ENCODE measurements at places on chromosomes 11 and 22.

GRCh38 chr22:43013355-43014315 lies 1.3 kb downstream of the PACSIN2 start:
- no peak for DNase-seq

- peak; percentile 40 for DNase-seq
These were observed 2.1 kb upstream of the DMC1 start for GRCh38 chr22:38572065-38572464.

- DNase-seq = no peak
These were observed 11.3 kb downstream of the MAML2 start for GRCh38 chr11:96331699-96332116.

- DNase-seq = no peak
These were observed 15.2 kb downstream of the SHANK3 start for GRCh38 chr22:50687829-50688228.

- DNase-seq = no peak
These were observed 92.9 kb downstream of the DYNC2H1 start for GRCh38 chr11:103202048-103202651.

- DNase-seq = no peak
These were observed 6.1 kb downstream of the WNT7B start for GRCh38 chr22:45970705-45971407.

DNA sequence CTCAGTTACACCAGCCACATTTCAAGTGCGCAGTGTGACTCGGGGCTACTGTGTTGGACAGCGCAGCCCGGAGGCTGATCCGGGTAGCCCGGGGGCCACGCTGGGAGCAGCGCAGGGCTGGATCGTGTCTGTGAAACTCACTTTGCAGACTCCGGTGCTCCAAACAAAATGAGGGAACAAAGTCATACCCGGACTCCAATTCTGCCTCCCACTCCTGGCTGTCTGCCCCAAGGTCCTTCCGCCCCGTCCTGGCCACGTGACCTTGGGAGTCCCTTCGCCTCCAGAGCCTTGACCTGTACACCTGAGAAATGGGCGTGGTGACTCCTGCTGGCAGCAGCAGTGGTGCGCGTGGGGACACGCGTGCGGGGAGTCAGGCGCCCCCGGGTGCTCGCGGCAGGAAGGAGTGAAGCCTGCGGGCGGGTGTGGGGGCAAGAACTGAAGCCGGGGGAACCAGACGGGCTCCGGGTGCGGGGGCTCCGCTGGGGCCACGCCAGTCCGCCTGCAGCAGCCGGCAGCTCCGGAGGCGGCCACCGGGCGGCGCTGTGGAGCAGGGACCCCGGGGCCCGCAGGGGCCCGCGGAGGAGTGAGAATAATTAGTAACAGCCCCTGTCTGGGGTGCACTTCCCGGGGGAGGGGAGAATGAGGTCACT lies 42.4 kb downstream of the KCNJ4 start:
- peak; percentile 18 for DNase-seq

- no peak for DNase-seq
These were observed 93.5 kb downstream of the MRTFA start for GRCh38 chr22:40542821-40543540.

- DNase-seq = no peak
These were observed 82.2 kb upstream of the GRK3 start for GRCh38 chr22:25482091-25482760.

- no peak for DNase-seq
These were observed 13.2 kb downstream of the RGL4 start for GRCh38 chr22:23704062-23704461.

DNA sequence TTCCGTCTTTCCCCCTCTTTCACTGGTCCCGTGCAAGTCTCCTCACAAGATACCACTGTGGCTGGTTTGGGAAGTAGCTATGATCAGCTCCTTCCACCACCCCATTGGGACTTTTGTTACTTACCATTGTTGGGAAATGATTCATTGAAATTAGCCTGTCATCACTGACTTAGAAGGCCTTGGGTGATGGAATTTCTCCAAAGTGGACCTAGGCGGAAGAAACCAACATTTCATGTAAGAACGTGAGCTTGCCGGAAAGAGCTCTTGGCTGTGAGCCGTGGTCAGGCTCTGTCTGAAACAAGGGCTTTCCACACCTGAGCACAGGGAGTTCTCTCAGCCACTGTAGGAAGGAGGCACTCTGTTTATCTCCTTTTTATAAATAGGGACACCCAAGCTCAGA lies 23.5 kb upstream of the CRYBB3 start:
- DNase-seq = no peak

DNA sequence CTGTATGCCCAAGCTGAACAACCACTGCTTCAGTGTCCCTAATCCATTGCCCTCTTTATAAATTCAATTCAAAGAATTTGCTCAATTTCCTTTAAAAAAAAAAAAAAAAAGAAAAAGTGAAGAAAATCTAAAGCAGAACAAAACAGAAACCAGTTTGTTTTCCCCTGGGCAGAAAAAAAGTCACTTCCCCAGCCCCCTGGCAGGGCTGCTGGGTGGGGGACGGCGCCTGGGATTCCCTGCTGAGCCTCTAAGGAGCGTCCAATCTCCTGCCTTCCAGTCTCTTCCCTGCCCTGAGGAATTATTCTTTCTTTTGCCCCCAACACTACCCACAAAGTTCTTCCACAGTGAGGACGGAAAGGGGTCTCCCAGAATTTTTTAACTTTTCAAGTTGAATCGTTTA lies 23.9 kb downstream of the DKK3 start:
- no peak for DNase-seq

DNA sequence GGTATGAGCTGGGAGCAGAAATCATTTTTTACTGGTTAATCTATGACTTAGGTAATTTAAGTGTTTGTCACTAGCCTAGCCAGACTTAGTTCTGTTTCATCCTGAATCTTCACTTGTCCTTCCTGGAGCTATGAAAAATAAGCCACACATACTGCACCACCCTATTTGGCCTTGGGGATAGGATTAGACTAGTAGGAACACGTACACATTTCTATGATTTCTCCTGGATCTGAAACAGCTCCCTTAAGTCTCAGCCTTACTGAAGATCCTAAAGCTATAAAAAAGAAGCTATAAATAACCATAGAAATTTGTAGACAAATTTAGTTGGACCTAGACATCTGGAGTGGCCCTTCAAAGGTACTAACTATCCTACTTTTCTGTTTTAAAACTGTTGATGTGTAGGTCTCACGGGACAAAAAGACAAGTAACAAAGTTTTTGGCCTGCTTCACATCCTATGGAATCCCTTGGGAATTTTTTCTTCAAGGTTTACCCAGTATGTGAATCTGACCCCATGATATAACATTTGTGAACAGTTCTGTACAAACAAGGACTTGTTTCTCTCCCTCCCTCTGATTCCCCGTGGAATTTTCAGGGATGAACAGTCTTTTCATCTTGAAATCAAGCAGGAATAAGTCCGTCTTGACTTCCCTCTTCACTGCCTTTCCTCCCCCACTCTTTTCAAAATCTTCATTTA lies 275.0 kb downstream of the FAM76B start:
- no peak for DNase-seq

- DNase-seq = no peak
These were observed 62.2 kb upstream of the HEPHL1 start for GRCh38 chr11:93958991-93959390.

- no peak for DNase-seq
These were observed 6.3 kb downstream of the OPCML start for GRCh38 chr11:133525976-133526375.

DNA sequence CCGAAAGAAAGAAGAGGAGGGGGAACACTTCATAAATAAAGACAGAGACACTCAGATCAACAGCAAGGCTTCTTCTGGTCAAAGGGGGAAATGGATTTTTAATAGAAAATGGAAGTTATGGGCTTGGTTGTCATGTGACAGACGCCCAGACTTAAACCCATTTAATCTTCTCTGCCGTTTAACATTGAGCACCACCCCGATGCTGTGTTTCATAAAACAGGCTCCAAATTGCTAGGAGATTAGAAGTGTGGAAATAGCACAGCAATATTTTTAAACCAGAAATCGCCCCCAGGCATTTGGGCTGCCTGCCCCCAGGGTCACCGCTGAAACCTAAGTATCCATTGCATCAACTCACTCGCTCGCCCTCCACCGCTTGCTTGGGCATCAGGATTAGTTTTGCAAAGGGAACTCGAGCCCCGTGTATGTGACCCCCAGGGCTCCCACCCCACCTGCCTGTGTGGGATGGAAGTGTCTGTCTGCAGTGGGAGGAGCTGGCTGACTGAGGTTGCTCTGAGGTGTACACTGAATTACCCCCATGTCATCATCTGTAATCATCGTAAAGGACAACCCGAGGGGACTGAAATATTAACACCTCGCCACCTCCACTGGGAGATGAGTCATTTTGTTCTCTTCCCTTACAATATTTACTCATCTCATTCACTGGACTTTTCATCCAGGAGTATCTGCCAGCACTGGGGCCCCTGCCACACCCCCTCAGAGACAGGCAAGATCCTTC lies 10.7 kb downstream of the DSCAML1 start:
- no peak for DNase-seq

GRCh38 chr22:22392131-22392530 lies 116.4 kb downstream of the ZNF280B start:
- DNase-seq = no peak

- DNase-seq = no peak
These were observed 262.9 kb downstream of the MN1 start for GRCh38 chr22:27538666-27539065.

- DNase-seq = no peak
These were observed 23.1 kb upstream of the PSMA1 start for GRCh38 chr11:14543260-14543659.

DNA sequence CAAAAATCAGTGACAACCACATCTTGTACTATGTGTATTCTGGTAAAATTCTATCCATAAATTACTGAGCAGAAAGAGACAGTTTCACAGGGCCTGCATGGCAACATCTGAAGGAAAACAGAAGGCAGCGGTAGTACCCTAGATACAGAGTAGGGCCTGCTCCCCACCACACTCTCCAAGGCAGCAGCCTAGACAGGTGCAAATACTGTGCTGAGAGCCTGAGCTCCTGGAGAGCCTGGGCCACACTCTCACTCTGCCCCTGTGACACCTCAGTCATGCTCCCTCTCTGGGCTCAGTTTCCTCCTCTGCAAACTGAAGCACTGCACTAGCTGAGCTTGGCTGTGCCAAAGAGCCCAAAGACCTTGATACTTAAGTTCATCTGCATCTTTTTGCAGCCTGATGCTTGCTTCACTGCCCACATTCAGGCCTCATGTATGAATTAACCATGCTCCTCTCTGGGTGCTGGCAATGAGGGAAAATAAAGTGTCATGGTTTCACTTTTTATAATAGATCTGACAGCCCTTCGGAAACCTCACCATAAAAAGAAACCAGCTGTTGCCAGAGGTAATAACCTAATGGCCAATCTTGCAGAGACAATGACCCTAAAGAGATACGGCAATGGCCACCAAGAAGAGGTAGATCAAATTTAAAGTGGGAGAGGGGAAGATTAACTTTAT lies 104.7 kb downstream of the PLEKHA7 start:
- no peak for DNase-seq

DNA sequence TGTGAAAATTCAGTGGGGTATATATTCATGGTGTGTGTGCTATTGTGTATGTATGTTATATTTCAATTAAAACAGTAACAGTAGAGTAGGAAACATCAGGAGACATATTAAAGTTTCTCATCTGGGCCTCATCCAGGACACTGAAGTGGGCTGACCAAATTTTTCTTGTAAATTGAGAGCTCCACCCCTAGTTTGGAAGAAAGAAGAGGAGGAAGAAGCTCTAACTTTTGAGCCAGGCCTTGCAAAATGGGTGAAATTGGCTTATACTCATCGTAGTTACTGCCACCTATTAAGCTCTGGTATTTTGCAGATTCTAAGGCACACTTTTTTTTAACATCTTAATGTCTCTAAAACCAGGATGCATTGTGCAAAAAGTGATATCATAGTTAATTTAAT lies 33.7 kb downstream of the TSPAN18 start:
- DNase-seq = no peak

DNA sequence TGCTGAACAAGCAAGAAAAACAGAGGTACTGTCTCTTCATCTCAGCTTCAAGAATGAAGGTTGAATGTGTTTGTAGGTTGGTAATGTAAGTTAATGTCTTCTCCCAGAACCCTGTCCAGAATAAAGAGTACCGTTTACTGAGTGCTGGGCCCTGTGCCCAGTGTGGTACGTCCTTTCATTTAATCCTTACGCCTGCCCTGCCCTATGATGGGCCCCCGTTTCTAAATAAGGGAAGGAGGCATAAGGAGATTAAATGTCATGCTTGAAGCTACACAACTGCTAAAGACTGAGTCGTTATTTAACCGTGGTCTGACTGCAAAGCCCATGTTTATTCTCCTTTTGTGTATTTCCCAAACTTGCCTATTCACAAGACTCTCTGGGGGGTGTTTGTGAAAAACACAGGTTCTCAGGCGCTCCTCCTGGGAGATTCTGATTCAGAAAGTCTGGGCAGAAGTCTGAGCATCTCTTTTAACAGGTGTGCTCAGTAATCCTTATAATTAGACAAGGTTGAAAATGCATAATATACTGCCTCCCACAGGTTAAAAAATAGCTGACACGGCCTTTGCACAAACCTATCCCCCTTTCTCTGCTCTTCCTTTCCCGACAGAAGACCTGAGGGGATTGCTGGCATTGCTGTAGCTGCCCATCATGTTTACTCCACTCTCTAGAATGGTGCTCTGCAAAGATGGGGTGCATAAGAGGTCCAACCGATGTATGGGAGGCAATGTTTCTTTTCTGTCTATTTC lies 56.3 kb upstream of the ZBTB44 start:
- no peak for DNase-seq

- no peak for DNase-seq
These were observed 8.3 kb downstream of the WT1 start for GRCh38 chr11:32426819-32427615.

DNA sequence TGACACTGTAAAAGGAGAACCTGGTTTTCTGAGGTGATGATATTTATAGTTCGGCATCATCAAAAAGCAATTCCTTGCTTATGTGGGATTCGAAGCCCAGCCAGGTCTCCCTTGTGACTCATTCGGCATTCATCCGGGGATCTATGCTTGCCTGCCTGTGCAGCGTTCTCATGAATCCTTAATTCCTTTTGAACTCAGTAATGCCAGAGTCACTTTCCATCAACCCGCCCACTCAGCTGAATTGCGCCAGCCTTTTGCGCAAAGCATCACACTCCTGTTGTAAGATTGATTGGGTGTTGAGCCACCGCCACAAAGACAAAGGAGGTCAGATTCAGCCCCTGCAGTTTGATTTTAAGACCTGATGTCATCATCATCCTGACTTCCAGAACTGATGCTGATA lies 128.6 kb downstream of the SLC17A6 start:
- DNase-seq = no peak

DNA sequence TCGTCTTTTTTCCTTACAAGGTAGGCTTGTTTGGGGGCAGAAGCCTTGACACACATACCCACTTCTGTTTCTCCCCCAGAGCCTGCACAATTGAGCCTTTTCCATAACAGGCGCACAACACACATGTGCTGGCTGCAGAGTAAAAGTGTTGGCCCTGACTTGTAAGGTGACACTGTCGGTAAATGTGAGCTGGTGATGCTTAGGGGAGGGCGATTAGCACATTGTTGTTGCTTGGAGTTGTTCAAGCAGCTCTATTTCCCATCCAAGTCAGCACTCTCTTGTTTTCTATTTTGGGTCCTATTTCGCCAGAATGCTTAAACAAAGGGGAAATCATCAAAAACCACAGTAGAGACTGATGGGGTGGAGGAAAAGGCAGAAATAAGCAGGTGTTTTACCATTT lies 51.9 kb upstream of the PTPRJ start:
- DNase-seq = no peak

- DNase-seq = no peak
These were observed 566 bp downstream of the ATP6V1E1 start for GRCh38 chr22:17627961-17628405.
